ENCODE measurements at places on chromosomes 4 and X.

DNA sequence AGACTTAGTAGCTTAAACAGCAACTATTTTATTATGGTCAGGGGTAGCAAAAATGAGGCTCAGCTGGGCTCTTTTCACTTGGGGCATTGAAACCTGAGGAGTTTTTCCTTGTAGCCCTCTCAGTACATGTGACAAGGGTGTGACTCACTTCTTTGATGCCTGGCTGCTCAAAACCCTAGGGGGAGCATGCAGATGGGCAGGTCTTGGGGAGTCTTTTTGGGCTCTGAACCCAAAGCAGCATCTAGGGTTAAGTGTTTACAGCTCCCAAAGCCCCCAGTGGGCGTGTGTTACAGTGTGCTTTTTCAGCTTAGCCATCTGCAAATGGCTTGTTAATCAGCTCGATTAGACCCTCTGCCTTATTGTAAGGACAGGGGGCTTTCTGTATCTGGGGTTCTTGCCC is 1752.7 kb downstream of the PCDH7 start:
- no peak for DNase-seq

GRCh38 chr4:111466811-111467604 is 678.2 kb upstream of the FAM241A start:
- DNase-seq: no peak

DNA sequence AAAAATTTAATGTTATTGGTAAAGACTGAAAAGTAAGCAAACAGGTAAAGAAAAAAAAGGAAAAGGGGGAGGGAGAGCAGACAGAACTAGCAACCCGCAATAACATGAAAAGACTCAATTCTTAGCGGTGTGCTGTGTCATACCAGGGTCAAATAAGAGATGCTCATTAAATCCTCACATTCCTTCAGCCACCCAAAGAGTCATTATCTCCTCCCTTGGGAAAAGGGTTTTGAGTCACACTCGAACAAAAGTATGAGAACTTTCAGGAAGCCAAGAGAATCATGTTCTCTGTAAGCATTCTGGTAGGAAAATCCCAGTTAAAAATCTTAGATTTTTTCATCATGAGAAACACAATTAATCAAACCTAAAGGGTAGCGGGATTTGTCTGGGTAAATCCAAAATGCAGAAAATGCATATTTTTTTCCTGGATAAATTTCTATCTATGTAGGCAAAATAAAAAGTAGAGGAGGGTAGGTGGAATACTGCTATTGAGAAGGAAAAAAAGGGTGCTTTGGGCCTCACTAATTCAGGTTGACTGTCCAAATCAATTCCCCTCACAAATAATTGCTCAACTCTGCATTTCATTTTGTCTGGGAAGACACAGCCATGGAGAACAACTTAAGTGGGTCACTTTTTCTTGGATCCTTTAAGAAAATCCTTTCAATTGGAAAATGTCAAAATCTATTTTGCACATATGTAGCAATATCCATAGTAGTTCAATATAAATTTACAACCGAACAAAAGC is 23.2 kb downstream of the TNIP3 start:
- DNase-seq: no peak

- DNase-seq: no peak
Observed at GRCh38 chr4:158521484-158522088, at the start of gene RXFP1. Gene RXFP1 (plus strand): TSS chr4:158521882. CDS start chr4:158521977, 95 bp downstream.

DNA sequence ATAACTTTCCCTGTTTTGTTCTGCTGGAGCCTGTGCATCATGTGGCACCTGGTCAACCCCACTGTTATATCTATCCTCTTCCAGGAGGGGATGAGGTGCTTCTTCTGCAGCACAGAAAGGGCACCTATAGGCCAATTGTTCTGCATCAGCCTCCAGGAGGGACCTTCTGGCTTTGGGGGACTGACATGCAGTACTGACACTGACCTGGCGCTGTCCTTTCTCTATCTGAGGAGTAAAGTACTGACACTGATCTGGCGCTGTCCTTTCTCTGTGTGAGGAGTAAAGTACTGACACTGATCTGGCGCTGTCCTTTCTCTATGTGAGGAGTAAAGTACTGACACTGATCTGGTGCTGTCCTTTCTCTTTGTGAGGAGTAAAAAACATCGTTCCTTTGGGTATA is 498.4 kb downstream of the PACRGL start:
- DNase-seq: no peak

- no peak for DNase-seq
Observed at GRCh38 chr4:1024882-1025545, 13.6 kb downstream of the FGFRL1 start.

DNA sequence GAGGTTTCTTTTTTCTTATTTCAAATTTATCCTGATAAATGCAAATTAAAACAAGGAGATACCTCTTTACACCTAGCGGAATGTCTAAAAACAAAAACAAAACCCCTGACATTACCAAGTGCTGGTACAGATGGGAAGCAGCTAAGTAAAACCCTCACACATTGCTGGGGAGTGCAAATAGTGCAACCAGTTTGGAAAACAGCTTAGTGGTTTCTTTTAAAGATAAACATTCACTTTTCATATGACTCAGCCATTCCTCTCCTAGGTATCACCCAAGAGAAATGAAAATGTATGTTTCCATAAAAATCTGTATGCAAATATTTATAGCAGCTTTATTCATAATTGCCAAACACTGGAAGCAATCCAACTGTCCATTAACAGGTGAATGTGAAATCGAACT is 84.1 kb upstream of the HELT start:
- DNase-seq: no peak

GRCh38 chrX:108127152-108127551 is 35.6 kb downstream of the ATG4A start:
- no peak for DNase-seq

DNA sequence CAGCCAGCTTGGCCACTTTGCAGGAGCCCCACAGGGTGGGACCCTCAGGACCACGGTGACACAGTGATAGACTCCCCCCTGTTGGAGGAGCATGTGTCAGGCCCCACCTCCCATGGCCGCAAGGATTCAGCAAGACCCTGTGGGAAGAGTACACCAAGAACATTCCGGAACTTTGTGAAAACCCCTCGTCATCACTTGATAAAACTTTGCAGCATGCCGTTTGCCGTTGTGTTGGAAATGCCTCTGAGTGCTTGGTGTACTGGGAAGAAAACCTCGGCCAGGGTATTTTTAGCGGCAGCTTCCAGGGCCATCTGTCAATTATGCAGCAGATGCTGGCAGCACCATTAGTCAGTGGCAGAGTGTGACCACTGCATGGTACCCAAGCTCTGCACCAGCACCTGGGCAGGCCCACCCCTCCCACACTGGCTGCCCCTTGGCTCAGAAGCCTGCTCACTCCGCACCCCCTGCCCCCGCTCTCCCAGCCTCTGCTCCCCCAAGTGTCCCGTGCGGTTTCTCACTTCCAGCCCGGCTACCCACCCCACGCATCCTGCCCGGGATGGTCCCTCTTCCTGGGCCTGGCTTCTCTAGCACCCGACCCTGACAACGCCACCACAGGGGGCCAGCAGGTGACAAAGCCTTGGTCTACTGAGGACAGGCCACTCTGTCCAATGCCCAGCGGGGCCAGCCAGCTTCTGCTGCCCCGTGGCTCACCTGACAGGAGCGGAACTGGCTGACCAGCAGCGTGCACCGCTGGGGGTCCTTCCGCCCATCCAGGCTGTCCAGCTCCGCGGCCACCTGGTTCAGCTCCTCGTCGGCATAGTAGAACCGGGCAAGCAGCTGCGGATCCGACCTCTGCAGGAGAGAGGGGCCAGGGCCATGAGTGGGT is 65.0 kb downstream of the ZFYVE28 start:
- DNase-seq: no peak

DNA sequence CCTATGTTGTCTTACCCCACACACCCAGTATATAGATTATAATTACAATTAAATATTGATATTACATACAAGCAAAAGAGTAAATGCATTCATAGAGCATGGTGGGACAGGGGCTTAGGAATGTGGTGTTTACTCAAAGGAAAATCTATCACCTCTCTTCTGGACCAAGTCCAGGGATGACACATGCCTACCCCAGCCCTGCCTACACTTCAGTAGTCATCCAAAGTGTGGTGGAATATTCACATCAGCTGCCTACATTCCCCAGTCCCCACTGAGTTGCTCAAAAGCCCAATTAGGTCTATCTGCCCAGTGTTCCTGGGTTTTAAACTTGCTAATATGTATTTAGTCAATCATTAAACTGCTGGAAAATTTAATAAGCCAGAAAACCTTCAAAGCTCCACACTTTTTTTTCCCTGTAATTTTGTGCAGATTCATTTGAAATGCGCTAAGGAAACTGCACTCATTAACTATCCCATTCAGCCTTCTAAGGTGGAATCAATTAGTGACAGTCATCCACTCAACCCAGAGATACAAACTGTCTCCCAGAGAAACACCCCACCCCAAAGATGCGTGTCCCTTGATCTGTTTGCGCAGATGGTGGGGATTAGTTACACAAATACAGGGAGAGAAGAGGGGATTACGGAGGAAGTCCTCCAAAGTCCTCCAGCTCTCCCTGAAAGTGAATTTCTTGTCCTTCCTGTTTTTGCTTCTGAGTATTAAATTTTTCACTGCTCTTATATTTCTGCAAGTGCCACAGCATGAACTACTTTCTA is 91.7 kb upstream of the KDR start:
- no peak for DNase-seq

DNA sequence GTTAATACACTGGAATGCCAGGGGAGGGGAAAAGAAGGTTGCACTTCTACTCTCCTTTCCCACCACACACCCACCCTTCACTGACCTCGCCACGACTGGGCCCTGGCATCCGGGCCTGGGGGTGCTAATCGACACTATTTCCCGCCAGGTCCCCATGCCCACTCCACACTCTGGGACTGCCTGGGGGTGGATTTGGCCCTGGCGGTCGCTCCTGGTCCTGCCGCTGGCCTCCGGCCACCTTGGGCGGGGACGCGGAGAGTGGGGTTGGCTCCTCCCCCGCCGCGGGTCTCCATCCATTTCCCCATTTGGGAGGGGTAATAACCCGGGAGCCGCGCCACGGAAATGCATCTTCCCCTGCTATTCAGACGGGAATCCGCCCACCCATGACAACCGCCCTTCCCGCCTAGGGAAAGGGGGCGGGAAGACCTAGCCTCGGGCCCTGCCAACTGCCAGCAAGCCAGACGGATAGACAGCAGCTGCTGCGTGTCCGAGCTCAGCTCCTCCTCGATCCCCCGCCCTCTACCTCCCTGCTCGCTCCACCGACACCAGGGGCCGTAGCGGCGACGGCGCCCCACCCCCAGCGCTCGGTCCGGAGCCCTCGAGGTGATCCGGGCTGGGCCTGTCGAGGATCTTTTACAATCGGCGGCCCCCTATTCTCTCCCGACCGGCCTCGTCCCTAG is 78.1 kb downstream of the RLIM start:
- DNase-seq: no peak

GRCh38 chr4:1036976-1037810 is 25.8 kb downstream of the FGFRL1 start:
- DNase-seq: no peak

GRCh38 chrX:471281-471680 is 84.6 kb upstream of the PPP2R3B start:
- DNase-seq: no peak

GRCh38 chr4:172068506-172068905 is 255.3 kb downstream of the GALNTL6 start:
- DNase-seq: no peak

DNA sequence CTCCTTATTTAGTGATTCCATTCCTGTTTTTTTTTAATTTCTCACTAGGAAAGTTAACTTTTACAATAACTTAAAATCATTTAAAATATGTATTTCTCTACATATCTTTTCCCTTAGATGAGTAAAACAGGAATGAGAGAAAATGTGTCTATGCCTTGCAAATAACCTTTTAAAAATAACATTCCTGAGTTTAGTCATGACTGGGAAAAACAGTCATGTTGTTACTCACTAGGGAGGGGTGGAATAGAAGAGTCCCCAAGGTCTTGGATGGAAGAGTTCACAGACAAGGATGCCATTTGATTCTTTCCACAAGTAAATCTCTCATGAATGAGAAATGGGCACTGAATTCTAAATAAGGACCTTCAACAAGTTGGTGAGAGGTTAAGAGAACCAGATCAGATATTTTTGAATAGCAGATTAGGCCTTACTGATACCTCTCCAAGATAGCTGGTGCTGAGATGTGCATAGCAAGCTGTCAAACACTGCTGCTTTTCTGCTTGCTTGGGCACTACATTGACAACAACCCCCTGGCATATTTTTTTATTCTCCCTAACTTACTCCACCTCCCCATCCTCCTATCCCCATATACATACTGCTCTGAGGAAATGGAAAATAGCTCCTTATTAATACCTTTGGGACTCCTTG is 25.1 kb downstream of the UGDH start:
- no peak for DNase-seq

DNA sequence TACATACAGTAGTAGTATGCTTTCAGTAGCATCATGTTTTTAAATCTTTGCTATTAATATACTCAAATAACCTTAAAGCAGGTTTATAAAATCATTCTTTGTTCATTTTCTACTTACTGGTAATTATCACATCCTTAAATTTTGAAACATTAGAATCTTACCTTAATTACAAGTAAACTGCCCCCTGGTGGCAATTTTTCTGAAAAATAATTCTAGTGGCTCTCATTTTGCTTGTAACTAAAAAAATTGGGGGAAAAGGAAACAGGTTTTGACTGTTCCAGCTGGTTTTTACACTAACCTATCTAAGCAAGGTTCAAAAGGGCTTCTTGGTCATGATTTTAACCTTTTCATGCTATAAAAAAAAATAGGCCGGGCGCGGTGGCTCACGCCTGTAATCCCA is 18.5 kb upstream of the DCAF4L1 start:
- no peak for DNase-seq
